ENCODE measurements at places on chromosomes 12 and 14.

DNA sequence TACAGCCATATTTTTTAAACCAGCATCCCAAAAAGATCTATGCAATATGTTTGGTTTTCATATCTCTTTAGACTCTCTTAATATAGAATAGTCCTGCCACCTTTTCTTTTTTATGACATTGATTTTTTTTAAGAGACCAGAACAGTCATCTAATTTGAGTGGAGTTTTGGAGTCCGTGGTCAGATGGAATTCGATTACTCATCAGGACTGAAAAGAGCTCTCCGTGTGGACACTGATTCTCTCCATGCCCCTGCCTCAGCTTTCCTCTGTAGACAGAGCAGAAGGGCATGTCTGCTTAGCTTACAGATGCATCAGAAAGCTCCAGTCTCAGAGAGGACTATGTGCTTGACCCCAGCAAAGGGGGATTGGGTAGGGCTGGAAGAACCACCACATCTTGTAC lies 27.8 kb downstream of the SMCO2 start:
- no peak for DNase-seq

DNA sequence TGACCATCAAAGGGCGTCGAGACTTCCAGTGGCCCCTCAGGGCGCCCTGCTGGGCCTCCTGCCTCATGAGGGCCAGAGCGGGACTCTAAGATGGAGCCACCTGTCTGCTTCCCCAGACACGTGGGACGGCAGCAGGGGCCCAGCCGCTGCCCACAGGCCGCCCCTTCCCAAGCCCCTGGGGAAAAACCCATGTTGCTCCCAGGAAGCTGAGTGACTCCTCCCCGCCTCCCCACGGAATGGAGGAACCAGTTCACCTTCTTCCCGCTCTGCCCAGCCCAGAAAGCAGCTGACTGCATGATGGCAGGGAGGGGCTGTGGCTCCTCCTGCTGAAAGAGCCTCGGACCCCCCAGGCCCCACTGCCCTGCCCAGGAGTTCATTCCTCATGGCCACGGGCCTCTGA lies 14.9 kb downstream of the RAB35 start:
- DNase-seq: peak; percentile 40

DNA sequence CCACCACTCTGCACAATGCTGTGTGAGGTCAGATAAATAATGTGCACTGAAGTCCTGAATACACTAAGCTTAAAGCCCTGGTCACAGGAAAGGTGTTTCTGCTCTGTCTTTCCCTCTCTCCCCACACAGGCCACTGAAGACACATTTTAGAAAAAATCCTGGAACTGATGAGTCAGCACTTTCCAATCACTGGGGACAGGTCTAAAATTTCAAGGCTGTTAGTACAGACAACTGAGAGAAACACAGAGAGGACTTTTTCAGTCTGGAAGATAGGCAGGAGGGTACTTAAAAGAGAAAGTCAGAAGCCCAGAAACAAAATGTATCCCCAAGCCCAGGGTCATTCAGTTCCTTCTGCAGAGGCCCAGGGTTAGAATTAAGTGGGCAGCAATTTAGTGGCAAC lies 333.9 kb upstream of the CCDC196 start:
- no peak for DNase-seq

- DNase-seq: no peak
Measured at GRCh38 chr14:51341338-51341737, 101.3 kb downstream of the TMX1 start.
